ENCODE measurements at places on chromosomes 5 and 9.
A peak's percentile ranks its signal among the peaks of the same experiment; 100 is the strongest.

- no peak for DNase-seq
These were observed 13.5 kb downstream of the SH3TC2 start for GRCh38 chr5:149049371-149049781.

- no peak for DNase-seq
These were observed 166.9 kb downstream of the OLFM1 start for GRCh38 chr9:135254176-135255032.

GRCh38 chr5:176837707-176838115, 27.4 kb downstream of the UNC5A start:
- peak; percentile 58 for DNase-seq

- DNase-seq: peak; percentile 16
These were observed 149.1 kb downstream of the TLE1 start for GRCh38 chr9:81540142-81540710.

- DNase-seq: no peak
These were observed 133.5 kb downstream of the FAM114A2 start for GRCh38 chr5:153905219-153905618.

GRCh38 chr9:84000186-84000585, 19.6 kb downstream of the RMI1 start:
- DNase-seq: no peak

- peak; percentile 27 for DNase-seq
These were observed 47.7 kb downstream of the CNTRL start for GRCh38 chr9:121122246-121123032.

Measured in putamen (tissue), 1 donor.